ENCODE measurements at places on chromosomes 6 and 20.
A peak's percentile ranks its signal among the peaks of the same experiment; 100 is the strongest.

- no peak for DNase-seq
Observed at GRCh38 chr6:395432-396125, 4.0 kb downstream of the IRF4 start.

DNA sequence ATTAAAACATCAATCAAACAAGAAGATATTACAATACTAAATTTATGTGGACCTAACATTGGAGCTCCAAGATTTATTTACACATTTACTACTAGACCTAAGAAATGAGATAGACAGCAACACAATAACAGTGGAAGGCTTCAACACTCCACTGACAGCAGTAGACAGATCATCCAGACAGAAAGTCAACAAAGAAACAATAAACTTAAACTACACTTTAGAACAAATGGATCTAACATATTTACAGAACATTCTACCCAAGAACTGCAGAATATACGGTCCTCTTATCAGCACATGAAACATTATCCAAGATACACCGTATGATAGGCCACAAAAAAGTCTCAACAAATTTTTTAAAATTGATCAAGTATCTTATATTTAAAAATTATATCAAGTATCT lies 27.0 kb downstream of the SLC17A1 start:
- DNase-seq = no peak

GRCh38 chr20:53052380-53052779 lies 80.2 kb downstream of the TSHZ2 start:
- no peak for DNase-seq

- peak; percentile 45 for DNase-seq
Observed at GRCh38 chr6:42148058-42148457, 5.6 kb upstream of the C6orf132 start.

GRCh38 chr6:1802491-1803395 lies 193.0 kb downstream of the FOXC1 start:
- no peak for DNase-seq

DNA sequence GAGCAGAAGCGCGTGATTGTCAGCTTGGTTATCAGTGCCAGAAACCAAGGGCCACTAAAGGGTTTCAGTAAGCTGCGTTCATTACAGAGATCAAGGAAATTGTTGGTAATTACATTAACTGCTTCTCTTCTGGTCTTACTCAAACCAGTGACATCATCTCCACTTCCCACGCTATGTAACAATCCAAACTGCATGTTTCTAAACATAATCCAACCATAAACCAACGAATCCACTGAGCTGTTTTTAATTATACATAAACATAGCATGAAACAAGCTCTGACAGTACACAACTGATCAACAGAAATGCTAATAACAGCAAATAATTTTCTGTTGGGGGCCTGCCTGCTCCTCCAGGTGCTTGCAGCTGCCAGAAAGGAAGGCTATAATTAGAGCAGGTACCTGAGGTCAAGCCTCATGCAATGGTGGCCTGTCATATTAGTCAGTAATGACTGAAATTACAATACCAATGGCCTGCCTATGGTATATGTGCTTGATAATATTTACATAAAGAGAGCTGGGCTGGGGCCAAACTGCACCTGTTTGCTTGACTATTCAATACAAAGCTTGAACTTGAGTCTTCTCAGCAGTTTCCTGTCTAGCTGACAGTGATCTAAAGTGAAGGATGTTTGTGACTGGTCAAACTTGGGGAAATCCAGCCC lies 40.1 kb downstream of the ILRUN start:
- DNase-seq = peak; percentile 87

DNA sequence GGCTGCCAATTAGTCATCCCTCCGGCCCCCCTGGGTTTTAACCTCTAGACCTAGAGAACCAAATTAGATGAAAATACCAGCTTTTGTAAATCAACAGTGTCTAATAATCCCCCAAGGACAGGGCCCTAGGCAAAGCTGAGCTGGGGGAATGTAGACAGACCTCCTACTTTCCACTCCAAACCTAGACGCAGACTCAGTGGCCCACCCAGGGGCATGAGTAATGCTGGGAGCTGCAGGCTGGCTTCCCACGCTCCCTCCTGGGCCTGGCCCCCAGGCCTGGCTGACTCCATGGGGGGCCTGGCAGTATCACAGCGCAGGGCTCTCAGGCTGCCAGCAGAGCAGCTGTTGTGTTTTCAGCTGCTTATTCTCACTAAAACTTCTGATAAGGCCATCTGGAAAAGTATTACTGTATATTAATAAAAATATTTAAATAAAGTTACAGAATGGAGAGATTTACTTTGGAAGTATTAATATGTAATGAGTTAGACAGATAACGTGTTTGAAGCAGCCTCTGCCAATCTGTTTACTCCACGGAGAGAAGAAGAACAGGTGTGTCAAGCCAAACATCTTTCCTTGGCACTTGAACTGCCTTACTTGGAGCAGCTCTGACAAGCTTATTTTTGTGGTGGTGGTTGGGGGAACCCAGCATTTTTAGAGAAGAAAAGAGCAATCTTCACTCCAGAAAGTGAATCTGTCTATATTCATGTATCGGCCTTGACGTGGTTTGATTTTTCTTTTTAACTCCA lies 144.0 kb upstream of the AGPAT4 start:
- DNase-seq = peak; percentile 92

DNA sequence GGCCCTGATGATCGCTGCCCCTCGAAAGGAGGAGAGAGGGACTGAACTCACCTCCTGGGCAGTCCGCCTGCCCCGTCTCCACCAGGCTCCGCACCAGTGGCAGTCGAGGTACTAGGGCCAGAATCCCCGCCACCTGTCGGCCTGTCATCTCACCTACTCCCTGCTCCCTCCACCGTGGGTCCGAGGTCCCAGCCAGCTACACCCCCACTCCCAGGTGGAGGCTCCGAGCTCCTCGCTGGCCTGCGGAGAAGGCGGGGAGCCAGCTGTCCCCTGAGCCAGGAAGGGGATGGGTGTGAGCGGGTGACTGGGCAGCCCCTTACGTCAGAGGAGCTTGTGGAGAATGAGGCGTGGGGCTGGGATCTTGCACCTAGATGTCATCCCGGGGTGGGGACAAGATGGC lies 1066.5 kb upstream of the MANEA start:
- no peak for DNase-seq

DNA sequence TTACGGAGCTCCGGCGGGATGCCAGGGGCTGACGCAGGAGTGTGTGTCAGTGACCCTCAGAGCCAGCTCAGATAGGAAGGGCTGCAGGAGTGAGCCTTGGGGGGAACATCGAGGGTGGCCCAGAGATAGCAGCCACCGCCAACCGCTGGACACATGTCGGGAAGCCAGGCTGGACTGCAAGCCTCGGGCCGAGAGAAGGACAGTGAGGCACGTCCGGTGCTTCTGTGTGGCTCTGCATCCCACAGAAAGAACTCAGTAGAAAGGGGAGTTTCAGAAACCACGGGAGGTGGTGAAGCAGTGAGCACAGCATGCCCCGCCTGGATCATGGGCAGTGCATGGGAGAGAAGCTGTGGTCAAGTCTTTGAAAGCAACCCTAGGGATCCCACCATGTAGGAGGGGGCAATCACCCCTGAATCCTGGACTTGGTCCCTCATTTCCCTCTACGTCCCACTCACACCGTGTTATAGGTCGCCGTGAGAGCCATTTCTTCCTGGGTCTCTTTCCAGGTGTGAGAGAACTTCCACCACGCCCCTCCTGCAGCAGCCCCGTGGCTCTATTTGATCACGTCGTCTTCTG lies 383.7 kb upstream of the CDH4 start:
- DNase-seq = no peak

DNA sequence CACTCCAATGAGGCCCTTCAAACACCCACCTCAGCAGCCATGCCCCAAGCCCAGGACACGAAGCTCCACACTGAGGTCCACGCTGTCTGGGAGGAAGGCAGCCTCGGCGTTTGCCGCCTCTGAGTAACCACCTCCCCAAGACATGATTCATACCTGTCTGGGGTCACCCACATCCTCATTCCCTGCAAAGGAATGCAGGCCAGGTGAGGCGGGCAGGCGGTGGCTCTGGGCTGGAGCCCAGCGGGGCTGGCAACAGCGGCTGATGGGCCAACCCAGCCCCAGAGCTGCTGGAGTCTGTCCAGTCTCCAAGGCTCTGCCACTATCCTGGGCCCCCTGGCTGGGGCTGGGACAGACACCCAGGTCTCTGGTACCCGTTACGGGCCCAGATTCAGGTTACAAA lies 14.8 kb downstream of the PMEPA1 start:
- no peak for DNase-seq
